ENCODE measurements at places on chromosomes 1 and 21. TPM values are rescaled to one million over a fixed set of nuclear protein-coding genes. Genes with fewer than 3 reads are reported as not detected.

Gene TEX38
- 0.57 TPM for total RNA-seq

Gene TSPAN2
- 14.2 TPM for total RNA-seq

Gene IVL
- total RNA-seq: 0.11 TPM

Gene KCNJ15
- 0.70 TPM for total RNA-seq

Gene AADACL4
- total RNA-seq: 0.36 TPM

Gene TCHH
- total RNA-seq: not detected

Gene SPATA1
- 1.2 TPM for total RNA-seq

Gene TBX15
- 0.09 TPM for total RNA-seq

Gene LCE1D
- not detected for total RNA-seq

Gene TTC3
- total RNA-seq: 280 TPM

Gene C1orf87
- not detected for total RNA-seq

Gene PADI2
- 0.52 TPM for total RNA-seq

Gene PLPPR5
- total RNA-seq: 0.11 TPM

Gene RNU1-1
- 3,945 TPM for total RNA-seq

Gene PGLYRP4
- total RNA-seq: not detected

Gene FAM78B
- total RNA-seq: 0.16 TPM

Gene CFHR2
- total RNA-seq: not detected

Gene PAX7
- total RNA-seq: 0.07 TPM

Gene TTLL7
- total RNA-seq: 13.3 TPM

Gene KAZN
- 36.3 TPM for total RNA-seq

Gene NTNG1
- 0.73 TPM for total RNA-seq

Gene OR2T29
- total RNA-seq: not detected

Gene HSD11B1
- total RNA-seq: not detected

Gene FAM229A
- 12.5 TPM for total RNA-seq

Gene B3GALT2
- total RNA-seq: 5.8 TPM

Gene CLIC6
- total RNA-seq: 1.7 TPM

Gene TAF13
- 27.2 TPM for total RNA-seq

Gene CD52
- 1.1 TPM for total RNA-seq

Gene SPRR2F
- total RNA-seq: 54.4 TPM

Gene HLX
- total RNA-seq: 0.75 TPM

Gene DNAJC8
- 81.4 TPM for total RNA-seq

Gene DPT
- total RNA-seq: 1.3 TPM

Gene ZBTB8A
- total RNA-seq: 14.8 TPM

Gene TMCC2
- 6.5 TPM for total RNA-seq

Gene CATSPER4
- 0.27 TPM for total RNA-seq

Gene ETV3L
- not detected for total RNA-seq

Gene UBASH3A
- not detected for total RNA-seq

Gene ECM1
- 5.0 TPM for total RNA-seq

Gene RIMKLA
- 0.31 TPM for total RNA-seq

Gene CFHR5
- total RNA-seq: not detected

Gene DEGS1
- total RNA-seq: 55.6 TPM

Gene LRRC38
- not detected for total RNA-seq

Gene SPATA46
- not detected for total RNA-seq

Gene IL20
- not detected for total RNA-seq

Gene STIL
- 12.3 TPM for total RNA-seq

Gene KCNC4
- 5.4 TPM for total RNA-seq

Gene RXRG
- 1.0 TPM for total RNA-seq

Gene SH2D1B
- not detected for total RNA-seq

Gene ADORA3
- not detected for total RNA-seq
